Activated CD8-positive, alpha-beta memory T cell treated with anti-CD3 and anti-CD28 coated beads for 4 hours (primary cell): ENCODE measurements at places on chromosomes 7 and 10.

DNA sequence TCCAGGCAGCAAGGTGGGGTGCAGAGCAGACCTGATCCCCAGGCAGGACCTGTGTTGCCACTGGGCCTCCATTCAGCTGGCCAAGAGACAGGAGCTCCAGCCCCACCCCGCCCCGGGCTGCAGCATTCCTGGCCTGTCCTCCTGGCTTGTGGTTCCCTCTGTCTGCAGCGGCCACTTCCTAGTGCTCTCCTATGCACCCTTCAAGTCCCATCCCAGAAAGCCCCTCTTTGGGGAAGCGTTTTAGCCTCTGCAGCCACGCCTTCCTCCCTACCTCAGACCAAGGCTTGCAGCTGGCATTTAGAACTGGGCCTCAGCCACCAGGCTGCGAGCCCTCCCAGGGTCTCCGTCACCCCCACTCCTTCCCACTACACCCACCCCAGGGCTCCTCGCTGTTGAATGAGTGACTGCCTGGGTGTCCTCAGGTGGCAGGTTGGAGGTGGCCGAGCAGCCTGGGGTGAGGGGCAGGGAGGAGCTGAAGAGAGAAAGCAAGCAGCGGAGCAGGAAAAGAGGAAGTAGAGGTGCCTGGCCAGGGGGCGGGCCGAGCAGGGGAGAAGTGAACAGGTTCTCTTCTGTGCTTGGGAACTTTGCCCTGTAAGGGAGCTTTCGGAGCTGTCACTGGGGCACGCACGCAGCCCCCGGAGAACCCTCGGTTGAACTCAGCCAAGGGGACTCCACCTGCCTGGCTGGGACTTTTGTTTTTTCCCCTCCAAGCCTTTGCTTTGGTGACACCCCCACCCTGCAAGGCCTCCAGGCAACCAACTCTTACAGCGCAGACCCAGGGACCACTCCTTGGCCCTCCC lies 109.1 kb upstream of the TNRC18 start:
- no peak for DNase-seq

GRCh38 chr10:75166623-75166972 lies 44.0 kb upstream of the VDAC2 start:
- DNase-seq = no peak

- DNase-seq = no peak
Observed at GRCh38 chr7:129258649-129259389, 34.0 kb downstream of the AHCYL2 start.

- no peak for DNase-seq
Observed at GRCh38 chr7:41384418-41384817, 318.5 kb downstream of the INHBA start.

DNA sequence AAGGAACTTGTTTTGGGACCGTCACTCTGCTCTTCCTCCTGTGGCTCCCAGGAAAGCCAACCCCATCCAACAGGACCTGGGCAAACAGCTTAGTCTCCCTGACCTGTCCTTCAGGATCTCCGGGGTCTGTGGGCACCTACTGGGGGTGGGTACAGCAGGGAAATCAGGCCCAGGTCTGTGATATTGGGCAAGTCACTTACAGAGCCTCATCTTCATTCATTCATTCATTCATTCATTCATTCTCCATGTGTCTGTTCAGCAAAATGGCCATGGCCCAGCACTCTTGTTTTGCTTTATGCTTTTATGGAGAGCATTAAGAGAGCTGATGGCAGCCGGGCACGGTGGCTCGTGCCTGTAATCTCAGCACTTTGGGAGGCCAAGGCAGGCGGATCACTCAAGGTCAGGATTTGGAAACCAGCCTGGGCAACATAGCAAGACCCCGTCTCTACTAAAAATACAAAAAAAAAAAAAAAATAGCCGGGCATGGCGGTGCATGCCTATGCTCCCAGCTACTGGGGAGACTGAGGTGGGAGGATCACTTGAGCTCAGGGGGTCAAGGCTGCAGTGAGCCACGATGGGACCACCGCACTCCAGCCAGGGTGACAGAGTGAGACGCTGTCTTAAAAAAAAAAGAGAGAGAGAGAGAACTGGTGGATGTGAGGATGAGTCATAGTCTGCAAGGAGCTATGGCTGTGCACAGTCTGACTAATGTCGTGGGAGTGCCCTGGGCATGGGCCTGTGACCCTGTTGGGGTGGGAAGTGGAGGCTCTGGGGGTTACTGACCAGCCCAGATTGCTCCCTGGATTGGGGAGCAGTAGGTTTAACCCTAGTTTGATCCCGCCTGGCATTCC lies 54.3 kb downstream of the CLIP2 start:
- no peak for DNase-seq

DNA sequence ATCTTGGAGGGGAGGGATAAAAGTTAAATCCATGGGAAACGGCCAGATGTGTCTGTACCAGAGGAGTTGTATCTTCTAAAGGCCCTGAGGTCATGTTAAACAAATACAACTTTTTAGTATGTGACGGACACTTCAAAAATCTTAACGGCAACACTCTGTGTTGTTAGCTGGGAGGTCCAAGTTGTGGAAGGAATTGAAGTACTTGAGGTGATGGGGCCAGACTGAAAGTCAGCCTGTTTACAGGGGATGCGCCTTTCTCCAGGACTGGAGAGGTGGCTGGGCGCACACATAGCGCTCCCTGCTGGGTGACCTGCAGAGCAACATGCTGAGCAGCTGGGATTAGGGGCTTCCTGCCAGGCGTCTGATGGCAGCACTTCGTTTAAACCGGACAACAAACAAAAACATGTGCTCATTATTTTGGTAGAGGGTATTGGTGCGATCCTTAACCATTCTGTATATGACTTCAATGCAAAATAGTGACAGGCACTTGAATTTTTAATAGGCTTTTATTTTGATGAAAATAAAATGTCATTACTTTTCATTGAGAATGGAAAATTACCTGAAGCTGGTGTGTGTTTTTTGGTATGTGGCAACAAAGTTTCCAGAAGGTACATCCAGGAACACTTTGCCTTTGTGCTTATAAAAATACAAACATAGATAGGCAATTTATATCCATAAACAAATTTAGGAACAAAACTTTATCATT lies 198.2 kb downstream of the MLLT10 start:
- peak; percentile 10 for DNase-seq

DNA sequence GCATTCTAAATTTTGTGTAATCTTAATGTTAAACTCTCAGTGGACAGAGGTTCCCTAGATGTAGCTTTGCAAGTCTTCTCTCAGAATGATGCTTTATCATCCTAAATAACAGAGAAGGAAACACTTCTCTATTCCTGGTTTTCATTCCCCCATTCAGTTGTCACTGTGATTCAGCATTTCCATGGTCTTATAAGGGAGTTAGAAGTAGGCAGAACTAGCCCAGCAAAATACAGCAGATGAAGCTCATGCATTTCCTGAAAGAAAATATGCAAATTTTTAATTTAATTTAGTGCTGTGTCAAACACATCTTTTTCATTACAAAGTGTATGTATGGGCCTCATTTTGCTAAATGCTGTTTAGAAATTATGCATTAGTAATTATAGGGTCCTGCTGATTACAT lies 70.1 kb downstream of the ITPRID1 start:
- no peak for DNase-seq
